ACHN (cell line): ENCODE measurements at places on chromosomes 7 and 10.

- no peak for DNase-seq
Measured at GRCh38 chr10:68397005-68397404, 10.1 kb downstream of the RUFY2 start.

DNA sequence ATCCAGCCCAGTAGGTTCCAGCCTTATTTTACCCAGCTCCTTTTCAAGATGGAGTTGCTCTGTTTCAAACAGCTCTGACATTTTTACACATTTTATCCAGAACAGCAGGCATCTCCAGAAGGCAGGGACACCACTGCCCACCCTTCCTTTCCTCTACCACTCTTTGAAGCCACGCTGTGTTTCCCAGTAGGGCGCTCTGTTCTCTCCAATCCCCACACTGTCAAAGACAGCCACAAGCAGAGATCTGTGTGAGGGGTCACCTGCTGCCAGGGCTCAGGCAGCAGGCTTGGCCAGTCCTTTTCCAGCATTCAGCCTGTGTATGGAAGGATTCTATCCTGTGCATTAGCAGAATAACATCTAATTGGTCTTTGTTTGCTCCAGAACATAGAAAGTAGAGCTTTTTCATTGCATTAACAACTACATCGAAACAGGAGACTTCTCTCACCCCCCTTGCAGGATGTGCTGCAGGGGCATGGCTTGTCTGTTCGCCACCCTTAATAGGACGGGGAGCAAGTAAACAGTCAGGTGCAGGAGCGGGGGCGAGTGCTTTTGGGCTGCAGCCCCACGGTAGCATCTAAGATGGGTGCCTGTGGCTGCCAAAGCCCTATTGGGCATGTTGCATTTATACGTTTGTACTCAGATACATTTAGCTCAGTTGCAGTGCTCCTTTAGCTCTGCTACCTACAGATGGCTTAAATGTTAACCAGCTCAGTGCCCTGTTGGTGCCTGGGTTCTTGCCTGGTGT lies 326.1 kb downstream of the GALNT17 start:
- no peak for DNase-seq

- DNase-seq: no peak
Measured at GRCh38 chr10:121594076-121594475, 4.2 kb downstream of the FGFR2 start.

GRCh38 chr7:147578196-147578595 lies 1012.4 kb upstream of the C7orf33 start:
- DNase-seq: no peak

GRCh38 chr10:65496541-65496940 lies 1429.3 kb upstream of the LRRTM3 start:
- no peak for DNase-seq

DNA sequence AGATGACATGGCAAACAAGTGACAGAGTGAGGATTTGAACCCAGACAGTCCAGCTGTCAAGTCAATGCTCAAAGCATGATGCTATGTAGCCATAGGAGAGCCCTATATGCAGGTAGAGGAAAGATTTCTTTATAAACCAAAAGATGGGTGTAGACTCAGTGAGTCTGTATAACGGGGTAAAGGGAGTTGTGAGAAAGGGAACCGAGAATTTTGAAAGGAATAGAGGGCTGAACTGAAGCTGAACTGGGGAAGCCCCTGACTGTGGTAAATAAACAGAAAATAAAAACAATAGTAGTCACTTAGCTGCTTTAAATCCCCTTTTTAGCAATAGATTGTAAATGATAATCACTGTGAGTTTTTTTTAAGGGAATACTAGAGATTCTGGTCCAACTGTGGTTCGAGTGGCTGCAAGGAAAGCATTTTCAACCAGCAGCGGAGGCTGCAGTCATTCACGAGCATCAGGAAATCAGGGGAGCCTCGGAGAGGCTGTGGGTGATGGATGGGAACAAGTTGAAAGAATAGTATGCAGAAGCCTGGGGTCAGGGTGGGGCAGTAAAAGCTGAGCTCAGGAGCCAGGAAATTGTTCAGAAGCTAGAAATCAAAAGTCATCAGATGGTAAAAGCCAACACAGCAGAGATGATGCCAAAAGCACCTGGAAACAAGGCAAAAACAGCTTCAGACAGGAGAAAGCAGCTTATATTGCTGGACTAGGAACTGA lies 393.5 kb downstream of the GFRA1 start:
- DNase-seq: no peak

DNA sequence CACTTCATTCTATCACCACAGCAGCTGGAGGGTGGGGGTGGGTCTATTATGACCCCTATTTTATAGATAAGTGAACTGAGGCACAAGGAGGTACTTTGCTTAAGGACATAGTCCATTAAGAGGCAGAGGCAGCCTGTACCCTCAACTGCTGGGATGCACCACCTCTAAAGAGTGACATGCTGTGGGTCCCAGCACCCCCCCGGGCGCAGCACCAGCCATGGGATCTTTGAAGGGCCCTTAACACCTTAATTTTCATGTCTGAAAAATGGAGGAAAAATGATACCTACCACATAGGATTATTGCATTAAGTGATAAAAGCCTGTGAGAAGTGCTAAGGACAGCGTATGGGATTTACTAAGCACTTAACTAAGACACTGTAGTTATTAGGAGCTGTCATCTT lies 15.4 kb downstream of the ADCYAP1R1 start:
- no peak for DNase-seq

- DNase-seq: no peak
Measured at GRCh38 chr7:127912901-127913300, 118.3 kb downstream of the LRRC4 start.

GRCh38 chr7:46934198-46934825 lies 647.6 kb downstream of the TNS3 start:
- no peak for DNase-seq

DNA sequence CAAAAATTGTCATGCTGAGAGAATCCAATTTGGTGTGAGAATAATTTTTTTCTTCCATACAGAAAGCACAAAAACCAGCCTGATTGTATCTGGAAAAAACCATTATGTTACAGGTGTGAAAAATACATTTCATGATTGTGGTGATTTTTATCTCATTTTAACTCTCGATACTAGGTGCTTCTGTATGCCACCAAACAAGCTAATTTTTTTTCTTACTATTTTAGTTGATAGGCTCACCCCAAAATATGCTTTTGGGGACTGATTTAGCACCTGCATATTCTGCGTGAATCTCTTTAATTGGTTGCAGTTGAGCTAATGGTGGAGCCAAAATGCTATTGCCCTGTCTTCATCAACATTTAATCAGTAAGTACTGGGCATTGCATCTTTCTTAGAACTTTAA lies 1.9 kb downstream of the DMTF1 start:
- DNase-seq: no peak

- DNase-seq: no peak
Measured at GRCh38 chr10:88244781-88245625, 338.1 kb downstream of the RNLS start.

DNA sequence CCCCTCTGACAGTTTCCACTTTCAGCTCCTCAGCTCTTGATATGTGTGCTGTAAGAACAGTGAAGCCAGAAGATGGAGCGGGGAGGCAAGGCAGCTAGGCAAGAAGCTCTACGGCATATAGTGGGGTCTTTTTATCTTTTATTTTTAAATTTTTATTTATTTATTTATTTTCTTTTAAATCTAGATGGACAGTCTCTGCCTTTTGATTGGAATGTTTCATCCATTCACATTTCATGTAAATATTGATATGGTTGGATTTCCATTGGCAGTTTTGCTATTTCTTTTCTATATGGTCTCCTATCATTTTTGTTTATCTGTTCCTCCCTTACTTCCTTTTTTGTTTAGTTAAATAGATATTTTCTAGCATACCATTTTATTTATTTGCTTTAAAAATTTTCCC lies 183.7 kb downstream of the TMEM178B start:
- DNase-seq: no peak

DNA sequence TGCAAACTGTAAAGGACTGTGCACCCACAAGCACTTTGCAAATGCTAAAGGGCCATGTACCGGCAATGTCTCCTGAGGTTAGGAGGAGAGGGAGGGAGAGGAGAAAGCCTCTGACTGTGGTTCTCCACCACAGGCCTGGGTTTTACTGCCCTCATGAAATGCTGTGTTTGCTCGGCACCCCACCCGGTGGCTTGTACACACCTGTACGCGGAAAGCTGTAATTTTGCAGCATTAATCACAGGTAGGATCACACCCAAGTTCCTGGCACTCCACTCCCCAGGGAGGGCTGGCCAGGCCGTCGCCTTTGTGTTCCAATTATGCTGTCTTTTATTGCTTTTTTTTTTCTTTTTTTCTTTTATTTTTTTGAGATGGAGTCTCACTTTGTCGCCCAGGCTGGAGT lies 78.5 kb upstream of the MYL10 start:
- no peak for DNase-seq

- peak; percentile 61 for DNase-seq
Measured at GRCh38 chr10:22988581-22989360, 60.9 kb downstream of the ARMC3 start.

- DNase-seq: no peak
Measured at GRCh38 chr10:78164702-78165101, 131.0 kb downstream of the RPS24 start.

DNA sequence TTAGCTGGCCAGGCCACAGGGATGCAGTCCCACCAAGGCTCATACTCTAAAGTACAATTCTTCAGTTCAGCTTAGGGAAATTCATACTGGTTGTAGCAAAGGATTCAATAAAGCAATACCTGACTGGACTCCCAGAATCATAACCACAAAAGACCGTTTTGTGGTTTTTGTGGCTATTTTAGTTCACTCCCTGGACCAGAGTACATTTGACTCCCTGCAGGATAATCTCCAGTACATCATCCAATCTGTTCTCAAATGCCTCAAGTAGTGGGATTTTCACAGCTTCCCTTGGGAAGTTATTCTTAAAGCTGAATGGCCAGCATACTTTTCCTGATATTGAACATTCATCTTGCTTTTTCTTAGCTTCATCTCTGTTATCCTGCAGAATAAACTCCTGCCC lies 29.3 kb upstream of the YAE1 start:
- no peak for DNase-seq

DNA sequence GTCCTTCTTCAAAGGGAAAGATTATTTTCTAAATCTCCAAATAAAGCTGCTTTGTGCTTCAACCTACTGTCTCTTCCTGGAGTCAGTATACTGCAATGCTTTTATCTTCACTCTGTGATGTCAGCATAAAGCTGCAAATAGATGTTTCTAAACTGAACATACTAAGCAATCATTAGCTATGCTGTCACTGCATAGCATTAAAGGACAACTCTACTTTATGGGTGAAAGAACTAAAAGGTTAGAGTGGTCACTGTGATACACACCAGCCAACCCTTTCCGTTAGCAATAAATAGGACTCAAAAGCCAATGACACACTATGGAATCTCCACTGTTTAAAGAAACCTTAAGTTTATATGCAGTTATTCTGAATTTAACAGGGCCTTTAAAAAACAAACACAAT lies 1.8 kb downstream of the CCDC186 start:
- DNase-seq: peak; percentile 29

GRCh38 chr10:118754229-118754555 lies 578 bp downstream of the CACUL1 start:
- DNase-seq: peak; percentile 51

DNA sequence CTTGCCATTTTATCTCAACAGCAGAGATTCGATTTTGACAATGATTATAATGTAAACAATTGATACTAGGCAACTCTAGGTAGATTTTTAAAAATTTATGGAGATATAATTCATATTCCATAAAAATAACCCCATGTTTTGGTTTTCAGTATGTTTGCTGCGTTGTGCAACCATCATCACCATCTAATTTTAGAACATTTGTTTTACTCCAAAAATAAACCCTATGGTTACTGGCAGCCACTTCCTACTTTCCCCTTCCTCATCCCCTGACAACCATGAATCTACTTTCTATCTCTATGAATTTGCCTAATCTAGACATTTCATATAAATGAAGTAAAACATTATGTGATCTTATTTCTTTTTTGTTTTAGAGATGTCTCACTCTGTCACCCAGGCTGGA lies 401.9 kb downstream of the THSD7A start:
- no peak for DNase-seq

DNA sequence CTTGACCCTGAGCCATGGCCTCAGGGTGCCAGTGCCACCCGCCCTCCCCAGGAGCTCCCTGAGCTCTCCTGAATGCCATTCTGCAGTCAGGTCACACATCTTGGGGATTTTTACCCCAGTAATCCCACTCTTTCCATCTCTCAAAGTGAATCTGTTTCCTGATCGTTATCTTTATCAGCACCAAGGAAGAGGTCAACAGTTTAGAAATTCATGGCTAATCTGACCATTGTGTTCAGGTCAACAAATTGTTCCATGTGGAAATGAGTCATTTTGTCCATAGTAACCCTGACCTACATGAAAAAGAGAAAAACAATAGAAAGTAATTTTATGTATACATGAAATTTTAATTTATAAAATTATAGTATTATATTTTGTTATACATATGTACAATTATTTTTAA lies 28.8 kb upstream of the ZNF488 start:
- DNase-seq: no peak

DNA sequence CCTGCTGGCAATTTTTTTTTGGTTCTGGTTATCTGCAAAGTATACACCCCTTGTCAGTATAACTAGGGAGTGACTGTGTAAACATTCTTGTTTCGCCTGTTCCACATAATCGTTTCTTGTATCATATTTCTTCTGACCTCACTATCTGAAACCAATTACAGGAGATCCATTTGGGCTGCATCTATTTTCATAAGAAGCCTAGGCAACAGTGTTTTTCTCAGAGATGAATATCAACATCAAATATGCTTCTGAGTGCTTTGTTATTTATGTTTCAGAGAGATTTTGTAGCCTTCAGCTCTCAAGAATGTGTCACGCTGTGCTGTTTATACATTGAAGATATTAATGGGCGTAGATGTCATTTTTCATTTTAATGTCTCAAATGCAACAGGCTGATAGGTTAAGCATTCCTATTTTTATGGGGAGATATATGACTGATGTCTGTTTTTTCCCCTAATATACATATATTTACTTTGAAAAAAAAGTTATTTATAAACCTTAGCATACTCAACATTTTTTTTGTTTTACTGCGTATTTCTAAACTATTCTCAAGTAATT lies 115.5 kb downstream of the FOXP2 start:
- no peak for DNase-seq

DNA sequence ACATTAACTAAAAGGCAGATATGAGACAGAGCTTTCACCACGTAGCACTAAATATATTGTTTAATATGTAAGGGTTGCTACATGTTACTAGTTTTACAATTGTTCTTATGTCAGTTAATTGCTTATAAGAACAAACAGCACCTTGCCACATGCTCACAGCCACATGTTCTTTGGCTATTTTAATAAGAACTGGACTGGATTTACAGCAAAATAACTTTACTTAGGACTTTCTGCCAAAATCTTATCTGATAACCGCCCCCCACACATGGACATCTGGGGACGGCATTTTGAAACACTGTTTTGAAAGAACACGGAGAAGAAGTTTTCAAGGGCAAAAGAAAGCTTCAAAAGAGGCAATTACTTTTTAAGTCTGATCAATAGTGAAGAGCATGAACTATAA lies 45.3 kb downstream of the JAZF1 start:
- no peak for DNase-seq

DNA sequence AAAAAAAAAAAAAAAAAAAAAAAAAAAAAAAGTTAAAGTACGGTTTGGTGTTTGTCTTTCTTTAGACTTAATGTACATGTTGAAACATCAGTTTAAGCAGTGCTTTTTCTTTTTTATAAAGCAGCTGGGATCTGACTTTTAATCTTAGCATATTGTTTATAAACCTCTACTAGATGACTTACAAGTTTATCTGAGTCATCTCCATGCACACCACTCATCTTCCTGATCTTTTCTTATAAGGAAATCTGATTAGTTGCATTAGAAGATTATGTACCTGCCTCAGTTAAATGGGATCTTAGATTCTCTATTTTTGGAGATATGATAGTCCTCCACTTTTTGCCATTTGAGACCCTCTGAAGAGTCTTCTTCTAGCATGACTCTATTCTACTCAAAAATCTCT lies 391.9 kb upstream of the LRGUK start:
- DNase-seq: no peak
